ENCODE measurements at places on chromosomes 6 and 20.

GRCh38 chr6:145731447-145731846, 3.9 kb downstream of the EPM2A start:
- no peak for DNase-seq

- DNase-seq, result no peak
Measured at GRCh38 chr6:26349964-26350857, 14.8 kb upstream of the BTN3A2 start.

- DNase-seq, result no peak
Measured at GRCh38 chr6:116190550-116190949, 63.3 kb downstream of the TSPYL4 start.

- DNase-seq, result no peak
Measured at GRCh38 chr6:61100072-61100471, 1186.0 kb downstream of the KHDRBS2 start.

DNA sequence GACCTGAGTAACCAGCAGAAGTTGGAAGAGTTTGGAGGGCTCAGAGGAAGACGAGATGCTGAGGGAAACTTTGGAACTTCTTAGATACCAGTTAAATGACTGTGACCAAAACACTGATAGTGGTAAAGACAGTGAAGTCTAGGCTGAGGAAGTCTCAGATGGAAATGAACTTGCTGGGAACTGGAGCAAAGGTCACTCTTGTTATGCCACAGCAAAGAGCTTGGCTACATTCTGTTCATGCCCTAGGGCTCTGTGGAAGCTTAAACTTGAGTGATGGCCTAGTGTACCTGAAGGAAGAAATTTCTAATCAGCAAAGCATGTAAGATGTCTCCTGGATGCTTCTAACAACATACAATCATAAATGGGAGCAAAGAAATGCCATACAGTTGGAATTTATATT, 24.7 kb downstream of the WDR27 start:
- no peak for DNase-seq

DNA sequence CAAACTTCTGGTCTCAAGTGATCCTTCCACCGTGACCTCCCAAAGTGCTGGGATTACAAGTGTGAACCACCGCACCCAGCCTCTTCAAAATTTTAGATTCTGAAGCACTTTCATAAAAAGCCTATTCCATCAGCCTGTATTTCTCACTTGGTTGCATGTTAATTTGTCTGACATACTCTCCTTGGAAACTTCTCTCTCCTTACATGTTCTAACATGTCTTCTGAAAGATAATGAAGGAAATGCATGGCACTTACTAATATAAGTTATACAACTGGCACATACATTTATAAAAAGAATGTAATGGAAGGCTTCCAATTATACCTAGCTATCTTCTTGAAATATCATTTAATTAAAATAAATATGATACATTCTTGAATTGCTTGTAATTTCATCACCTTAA, 597.5 kb downstream of the TBC1D32 start:
- no peak for DNase-seq

- no peak for DNase-seq
Measured at GRCh38 chr20:53202777-53203176, 230.6 kb downstream of the TSHZ2 start.

DNA sequence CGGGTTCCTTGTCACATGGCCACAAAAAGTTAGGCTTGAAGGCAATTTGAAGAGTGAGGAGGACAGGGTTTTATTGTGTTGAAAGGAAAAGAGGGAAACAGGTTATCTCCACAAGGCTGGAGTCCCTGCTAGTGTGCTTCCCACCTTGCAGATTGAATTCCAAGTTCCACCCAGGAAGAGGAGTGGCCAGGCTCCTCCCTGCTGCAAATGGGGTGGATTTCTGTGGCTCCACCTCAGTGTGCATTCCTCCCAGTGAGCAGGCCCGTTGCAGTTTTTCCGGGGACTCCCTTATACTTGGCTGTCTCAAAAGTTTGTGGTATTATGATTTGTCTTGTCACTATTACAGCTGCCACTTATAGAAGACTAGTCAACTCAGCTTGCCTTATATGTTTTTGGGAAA, 281.8 kb upstream of the PLCB4 start:
- DNase-seq, result no peak

Measured in mesothelial cell of epicardium (in vitro differentiated cells).